ENCODE measurements at places on chromosomes 2 and 18.
A peak's percentile ranks its signal among the peaks of the same experiment; 100 is the strongest.

GRCh38 chr2:67626656-67627055 is 229.5 kb downstream of the ETAA1 start:
- DNase-seq = no peak

DNA sequence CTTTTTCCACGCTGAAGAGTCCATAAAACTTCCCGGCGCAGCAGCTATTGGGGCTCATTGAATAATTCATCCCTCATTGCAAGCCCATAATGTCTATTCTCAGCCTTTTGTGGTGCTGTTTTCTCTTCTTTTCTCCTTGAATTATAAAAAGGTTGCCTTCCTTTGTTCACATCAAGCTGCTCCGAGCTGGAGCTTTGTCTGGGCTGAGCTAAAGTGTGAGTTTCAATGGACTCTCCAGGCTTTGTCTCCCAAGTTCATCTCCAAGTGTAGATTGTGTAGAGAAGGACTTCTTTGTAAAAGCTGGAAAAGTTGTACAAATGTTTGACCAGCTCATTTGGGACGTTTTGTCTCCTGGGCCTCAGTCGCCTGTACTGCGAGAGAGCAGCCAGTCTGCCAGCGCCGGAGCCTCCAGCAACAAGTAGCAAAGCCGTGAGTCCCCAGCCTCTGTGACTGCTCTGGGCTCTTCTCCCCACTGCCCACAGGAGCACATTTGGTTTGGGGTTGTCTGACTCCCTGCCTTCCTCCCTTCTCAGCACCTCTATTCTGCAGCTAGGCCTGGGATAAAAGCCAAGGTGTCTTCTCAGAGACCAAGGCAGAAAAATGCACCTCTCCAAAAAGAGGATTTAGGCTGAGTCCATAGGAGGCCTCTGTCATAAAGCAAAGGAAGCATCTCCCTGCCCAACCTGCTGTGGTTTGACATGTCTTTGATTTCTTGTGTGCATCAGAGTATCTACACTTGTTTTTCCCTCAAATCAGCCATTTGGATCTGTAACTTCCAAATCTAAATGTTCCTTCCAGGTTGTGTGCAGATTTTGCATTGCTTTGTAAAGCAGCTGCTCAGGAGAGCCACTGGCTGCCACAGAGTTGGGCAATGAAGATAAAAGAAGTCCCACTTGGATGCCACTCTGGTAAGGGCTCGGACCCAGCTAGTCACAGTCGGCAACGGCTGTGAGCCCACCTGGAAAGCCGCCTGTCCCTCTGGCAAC is 6.4 kb downstream of the PAX3 start:
- no peak for DNase-seq

DNA sequence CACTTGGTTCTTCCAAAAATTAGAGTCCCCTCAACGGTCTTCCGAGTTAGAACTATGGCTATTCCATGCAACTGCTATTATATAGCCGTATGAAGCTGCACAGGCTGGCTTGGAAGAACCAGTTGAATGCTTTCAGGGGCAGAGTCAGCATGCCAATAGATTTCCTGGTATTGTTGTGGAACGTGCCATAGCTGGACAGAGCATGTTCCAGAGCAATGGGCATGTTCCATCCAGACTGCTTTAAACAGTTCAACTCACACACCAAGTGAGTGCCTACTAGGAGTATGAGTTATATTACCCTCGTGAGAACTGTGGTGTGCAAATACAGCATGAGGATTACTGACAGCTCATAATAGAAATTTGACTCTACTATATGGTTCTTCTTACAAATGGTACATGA is 682.0 kb downstream of the SATB2 start:
- DNase-seq = no peak

DNA sequence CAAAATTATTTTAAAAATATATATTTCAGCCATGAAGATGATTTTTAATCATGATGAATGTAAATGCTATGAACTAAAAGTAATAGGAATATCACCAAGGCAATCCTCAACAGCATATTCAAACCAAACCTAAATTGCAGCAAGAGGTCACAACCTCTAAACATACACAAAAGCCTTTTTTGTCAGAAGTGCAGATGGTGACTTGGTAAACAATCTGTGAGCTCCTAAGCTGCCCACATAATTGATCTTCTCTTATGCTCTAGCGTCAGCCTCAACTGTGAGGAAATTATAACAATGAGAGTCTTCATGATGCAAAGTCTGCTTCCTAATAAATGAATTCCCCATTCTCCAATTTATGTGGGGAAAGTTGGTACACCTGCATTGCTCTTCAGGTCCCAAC is 113.2 kb downstream of the TSN start:
- DNase-seq = no peak

- no peak for DNase-seq
Measured at GRCh38 chr2:219728991-219729487, 101.6 kb downstream of the SLC4A3 start.

- peak; percentile 64 for DNase-seq
Measured at GRCh38 chr2:64327510-64328414, 126.2 kb upstream of the LGALSL start.

GRCh38 chr18:63905361-63905760 is 2.4 kb upstream of the SERPINB10 start:
- no peak for DNase-seq

GRCh38 chr2:241500016-241500415 is 8.4 kb downstream of the STK25 start:
- DNase-seq = no peak

- no peak for DNase-seq
Measured at GRCh38 chr2:238883421-238883901, 35.6 kb downstream of the TWIST2 start.

DNA sequence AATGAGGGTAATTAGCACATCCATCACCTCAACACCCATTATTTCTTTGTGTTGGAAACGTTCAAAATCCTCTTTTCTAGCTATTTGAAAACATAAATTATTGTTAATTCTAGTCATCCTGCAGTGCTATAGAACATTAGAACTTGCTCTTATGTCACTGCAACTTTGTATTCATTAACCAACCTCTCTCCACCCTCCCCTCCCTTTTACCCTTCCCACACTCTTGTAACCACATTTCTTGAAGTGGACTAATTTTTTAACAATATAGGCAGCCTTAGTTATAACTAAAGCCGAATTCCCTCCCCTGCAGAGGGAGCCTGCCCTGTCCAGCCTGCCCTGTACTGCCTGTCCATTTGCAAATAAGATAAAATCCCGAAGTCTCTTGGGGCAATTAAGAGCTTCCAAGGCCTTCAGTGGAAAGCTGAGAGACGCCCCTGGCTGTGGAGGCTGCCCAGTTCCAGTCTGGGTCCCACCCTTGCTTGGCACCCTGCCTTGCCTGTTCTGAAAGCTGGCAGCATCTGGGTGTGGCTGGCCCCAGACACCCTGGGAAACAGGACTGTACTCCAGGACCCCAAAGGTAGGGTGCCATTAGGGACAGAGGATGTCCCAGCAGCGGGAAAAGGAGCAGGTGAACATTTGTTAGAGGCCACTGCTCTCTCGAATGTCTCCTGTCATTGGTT is 65.1 kb downstream of the MEX3C start:
- no peak for DNase-seq

DNA sequence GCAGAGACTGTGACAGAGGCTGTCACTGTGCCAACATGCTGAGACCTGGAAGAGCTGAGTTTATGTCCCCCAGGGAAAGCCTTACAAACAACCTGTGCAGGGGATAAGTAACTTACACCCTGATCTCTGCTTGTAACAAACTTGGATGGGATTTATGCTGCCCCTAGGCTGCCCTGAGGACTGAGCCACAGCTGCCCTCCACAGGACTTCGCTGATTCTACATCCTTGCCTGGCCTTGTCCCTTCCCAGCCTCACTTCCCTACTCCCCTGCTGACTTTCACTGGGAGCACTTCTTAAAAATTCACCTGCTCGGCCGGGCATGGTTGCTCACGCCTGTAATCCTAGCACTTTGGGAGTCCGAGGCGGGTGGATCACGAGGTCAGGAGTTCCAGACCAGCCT is 45.9 kb upstream of the ASAP2 start:
- DNase-seq = no peak

- DNase-seq = no peak
Measured at GRCh38 chr2:169116327-169116726, 47.0 kb downstream of the DHRS9 start.

GRCh38 chr2:38122344-38122743 is 46.4 kb upstream of the CYP1B1 start:
- DNase-seq = no peak

DNA sequence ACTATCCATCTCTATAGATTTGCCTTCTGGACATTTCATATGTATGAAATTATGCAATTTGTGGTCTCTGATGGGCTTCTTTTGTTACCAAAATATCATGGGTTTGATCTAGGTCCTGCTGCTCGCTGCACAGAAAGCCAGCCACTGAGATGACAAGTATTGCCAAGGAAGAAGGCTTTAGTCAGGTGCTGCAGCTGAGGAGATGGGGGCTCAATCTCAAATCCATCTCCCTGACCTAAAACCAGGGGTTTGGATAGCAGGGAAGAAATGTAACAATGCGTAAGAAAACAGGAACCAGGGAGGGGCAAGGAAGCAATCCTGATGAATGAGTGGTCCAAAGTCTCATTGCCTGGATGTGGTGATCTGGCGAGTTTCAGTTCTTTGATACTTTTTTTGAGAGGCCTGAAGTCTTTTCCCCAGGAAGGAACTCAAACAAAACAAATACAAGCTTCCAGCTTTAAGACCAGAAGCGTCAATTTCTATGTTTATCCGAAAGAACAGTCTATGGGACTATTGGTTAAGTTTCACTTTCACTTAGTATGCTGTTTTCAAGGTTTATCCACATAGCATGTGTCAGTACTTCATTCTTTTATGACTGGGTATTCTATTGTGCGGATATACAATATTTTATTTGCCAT is 3.4 kb upstream of the CKAP2L start:
- DNase-seq = no peak

DNA sequence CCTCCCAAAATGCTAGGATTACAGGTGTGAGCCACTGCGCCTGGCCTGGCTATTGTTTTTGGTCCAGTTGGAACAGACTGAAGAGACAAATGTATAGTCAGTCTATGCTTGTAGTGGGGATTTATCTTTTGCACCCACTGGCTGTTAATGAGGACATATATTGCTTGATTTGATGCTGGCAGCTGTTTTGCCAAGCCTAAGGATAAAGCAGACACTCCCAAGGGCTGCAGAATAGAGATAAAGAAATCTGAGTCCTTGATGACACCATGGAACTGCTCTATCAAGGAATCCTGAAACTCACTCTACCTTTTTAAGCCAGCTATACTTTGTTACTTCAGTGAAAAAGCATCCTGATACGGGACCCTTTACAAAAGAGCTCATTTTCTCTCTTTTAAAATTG is 43.1 kb upstream of the ENOSF1 start:
- DNase-seq = no peak

GRCh38 chr2:17476830-17477229 is 41.4 kb downstream of the RAD51AP2 start:
- no peak for DNase-seq

- DNase-seq = no peak
Measured at GRCh38 chr2:208010506-208010905, 14.8 kb downstream of the PLEKHM3 start.

DNA sequence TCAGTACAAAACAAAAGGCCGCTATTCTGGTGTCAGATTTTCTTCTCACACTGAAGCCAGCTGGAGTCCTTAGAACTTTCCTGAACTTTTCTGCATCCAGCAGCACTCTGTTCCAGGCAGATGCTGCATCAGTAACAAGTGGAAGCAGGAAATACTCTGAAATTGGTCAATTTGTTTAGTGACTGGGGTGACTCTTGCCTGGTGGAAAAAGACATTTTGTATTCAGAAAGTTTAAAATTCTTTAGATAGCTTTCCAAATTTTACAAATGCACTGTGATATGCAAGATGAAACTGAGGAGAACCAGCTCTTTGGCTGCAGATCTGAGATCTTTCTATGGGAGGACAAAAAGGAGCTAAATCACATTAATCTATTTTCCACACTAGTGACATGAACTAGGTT is 385.7 kb downstream of the NRXN1 start:
- DNase-seq = no peak

DNA sequence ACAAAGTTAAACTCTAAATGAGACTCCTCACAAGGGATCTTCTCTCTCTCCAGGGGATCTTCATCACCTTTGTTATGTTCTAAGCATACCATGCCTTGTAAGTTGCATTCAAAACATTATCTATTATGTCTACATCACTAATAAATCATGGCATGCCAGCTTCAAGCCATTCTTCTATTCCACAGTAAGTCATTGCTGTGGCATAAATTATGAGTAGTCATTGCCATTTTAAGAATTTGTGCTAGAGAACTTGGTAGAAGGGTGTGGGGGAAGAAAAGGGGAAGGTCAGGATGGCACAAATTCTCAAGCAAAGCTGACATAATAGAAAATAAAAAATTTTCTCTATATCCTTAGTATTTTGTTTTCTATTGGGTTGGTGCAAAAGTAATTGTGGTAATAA is 33.5 kb downstream of the BARD1 start:
- no peak for DNase-seq

- DNase-seq = no peak
Measured at GRCh38 chr2:169388161-169388560, 25.8 kb upstream of the LRP2 start.

GRCh38 chr2:105889046-105889445 is 144.3 kb downstream of the NCK2 start:
- no peak for DNase-seq

DNA sequence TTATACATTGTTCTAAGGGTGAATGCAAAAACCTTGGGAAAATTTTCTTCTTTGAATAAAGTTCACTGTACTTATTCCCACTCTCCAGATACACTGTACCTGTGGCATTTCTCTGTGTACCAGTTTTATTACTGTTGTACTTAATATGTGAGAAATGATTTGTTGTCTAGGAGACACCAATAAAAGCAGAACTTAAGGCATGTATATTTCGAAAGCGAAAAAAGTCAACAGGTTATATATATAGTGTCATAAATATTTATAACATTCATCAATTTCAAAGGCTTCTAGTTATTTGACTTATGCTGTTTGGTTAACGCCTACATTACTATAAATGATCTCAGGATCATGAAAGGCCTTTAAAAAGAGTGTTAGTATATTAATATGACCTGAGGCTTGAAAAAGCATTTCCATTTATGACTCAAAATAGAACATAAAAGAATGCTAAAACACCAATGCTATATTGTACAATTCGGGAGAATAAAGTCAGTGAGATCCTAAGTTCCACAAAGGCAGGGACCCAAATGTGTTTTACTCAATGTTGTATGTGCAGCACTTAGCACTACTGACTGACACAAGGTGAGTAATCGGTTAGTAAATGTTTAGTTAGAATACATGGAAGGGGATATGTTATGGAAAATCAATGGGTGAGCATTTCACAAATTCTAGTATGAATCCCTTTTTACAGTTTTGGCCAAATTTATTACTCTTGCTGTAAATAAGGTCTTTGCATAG is 32.2 kb upstream of the HNRNPA3 start:
- no peak for DNase-seq

GRCh38 chr18:77754475-77755044 is 504.9 kb downstream of the GALR1 start:
- no peak for DNase-seq

DNA sequence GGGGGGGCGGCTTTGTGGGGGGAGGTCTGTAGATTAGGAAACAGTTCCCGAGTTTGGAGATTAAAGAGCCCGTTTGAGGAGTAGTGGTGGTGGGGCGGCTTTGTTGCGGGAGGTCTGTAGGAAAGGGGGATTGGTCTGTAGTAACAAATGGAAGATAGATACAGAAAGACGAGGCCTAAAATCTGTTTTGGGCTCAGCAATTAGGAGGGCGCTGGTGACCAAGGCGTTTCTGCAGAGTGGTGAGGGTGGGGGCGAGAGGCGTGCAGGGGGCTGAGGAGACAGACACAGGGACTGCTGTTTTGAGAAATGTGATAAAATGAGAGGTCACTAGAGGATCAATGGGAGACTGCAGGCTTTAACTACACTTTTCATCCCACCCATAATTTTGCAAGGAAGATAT is 1.6 kb upstream of the ADNP2 start:
- DNase-seq = no peak

Data from activated T-cell treated with anti-CD3 and anti-CD28 coated beads, Interleukin-2, amount 50 U/mL, for 1 hour (primary cell).